Stimulated activated CD8-positive, alpha-beta memory T cell treated with anti-CD3 and anti-CD28 coated beads, Interleukin-7, amount 100 ng/mL, for 1 hour (primary cell): ENCODE measurements at places on chromosomes 6 and 20.

GRCh38 chr20:64113796-64114355 lies 6.5 kb upstream of the NPBWR2 start:
- no peak for DNase-seq

- no peak for DNase-seq
These were observed 143.7 kb downstream of the DLL1 start for GRCh38 chr6:170147056-170147787.

DNA sequence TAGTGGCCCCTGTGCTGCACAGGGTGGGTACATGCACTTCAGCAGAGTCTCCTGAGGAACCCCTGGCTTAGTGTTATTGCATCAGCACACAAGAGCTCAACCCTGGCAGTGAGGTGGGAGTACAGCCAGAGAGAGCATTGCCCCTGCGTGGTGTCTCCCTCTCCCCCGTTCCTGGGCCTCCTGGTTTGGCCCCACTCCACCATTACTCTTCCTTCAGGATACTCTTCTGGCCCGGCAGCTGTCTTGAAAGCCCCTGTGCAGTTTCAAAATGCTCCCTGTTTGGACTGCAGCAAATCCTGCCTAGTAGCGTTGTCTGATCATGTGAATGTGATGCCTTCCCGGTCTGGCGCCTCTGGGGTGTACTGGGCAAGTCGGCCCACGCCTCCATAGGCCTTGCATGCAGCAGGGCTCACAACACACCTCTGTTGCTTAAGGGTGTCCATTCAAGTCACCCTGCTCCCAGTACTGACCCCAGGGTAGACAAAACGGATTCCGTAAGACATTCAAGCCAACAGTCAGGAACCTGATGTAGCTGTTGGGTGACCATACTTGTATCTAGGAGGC lies 32.1 kb downstream of the TXNDC5 start:
- DNase-seq: no peak

DNA sequence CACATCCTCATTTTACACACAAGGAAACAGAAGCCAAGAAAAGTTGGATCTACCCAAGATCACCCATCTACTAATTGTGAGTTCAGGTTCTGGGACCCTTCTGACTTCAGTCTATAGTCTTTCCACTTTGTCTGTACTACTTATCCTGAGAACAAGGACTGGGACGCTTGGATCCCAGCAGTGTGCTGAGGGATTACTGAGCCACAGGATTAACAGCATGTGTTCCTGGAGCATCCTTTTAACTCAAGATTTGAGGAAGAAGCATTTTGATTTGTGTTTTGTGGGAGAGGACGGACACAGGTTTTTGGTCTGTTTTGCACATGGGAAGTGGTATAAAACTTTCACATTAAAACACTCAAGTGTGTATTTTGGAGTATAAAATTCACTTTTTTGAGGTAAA lies 4.4 kb downstream of the ENPP4 start:
- no peak for DNase-seq

DNA sequence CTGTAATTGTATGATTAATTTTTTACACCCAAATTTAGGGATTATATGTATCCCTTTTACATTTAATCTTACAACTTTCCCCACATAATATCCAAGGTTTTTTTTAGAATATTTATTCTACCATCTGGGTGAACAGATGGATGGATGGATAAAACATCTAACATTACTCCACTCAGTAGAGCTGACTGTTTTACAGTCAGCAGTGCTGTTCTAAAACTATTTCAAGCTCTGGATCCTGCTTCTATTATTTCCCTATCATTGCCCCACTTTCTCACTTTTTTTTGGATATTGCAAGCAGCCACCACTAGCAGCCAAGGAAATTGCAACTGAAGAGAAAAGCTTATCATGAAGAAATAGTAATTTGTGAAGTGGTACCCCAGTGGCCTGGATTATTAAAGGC lies 173.7 kb downstream of the ARHGAP18 start:
- no peak for DNase-seq

- DNase-seq: no peak
These were observed 29.4 kb downstream of the THBS2 start for GRCh38 chr6:169224185-169224695.

DNA sequence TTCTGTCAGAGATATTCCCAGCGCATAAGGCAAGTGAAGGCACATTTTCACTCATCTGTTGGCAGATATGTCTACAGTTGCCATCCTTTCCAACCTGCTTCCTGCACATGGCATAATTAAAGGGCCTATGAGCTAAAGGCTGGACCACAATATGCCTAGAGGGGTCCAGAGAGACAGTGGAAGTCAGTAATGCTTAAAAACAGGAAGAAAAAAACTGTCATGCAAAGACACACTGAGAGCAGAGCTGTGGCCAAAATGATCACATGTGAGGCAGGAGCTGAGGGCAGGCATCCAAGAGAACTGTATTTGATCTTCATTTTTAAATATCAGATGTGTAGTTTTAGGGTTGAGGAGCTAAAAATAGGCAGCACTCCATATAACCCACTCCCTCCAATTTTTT lies 125.0 kb upstream of the BACH2 start:
- no peak for DNase-seq

GRCh38 chr6:3549314-3549940 lies 92.6 kb upstream of the SLC22A23 start:
- no peak for DNase-seq

DNA sequence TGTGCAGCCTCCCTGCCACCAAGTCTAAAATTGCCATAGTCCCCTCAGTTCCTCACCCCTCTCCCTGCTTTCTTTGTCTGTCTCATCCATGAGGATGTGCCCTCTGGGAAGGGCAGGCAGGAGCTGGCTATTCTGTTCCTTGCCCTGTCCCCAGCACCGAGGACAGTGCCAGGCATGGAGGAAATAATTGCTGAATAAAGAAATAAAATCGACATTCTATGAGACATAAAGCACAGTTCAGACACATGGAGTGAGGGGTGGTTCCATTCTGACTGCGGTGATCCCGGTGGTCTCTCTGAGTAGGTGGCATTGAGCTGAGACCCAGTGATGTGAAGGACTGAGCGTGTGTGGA lies 23.5 kb upstream of the NOL4L start:
- DNase-seq: no peak

DNA sequence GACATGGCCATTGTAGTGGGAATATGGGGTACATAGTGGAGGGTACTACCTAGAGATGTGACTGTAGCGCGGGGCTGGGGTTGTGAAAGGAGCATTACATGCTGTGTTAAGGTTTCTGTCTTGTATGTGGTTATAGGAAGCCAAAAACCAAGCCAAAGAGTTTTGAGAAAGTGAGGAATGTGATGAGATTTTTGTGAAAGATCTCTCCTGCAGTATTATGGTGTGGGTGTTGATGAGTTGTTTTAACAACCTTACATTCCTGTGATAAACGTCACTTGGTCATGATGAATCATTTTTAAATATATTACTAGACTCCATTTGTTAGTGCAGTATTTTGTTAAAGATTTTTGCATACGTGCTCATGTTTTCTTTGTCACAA lies 48.9 kb downstream of the ZFAND3 start:
- no peak for DNase-seq

DNA sequence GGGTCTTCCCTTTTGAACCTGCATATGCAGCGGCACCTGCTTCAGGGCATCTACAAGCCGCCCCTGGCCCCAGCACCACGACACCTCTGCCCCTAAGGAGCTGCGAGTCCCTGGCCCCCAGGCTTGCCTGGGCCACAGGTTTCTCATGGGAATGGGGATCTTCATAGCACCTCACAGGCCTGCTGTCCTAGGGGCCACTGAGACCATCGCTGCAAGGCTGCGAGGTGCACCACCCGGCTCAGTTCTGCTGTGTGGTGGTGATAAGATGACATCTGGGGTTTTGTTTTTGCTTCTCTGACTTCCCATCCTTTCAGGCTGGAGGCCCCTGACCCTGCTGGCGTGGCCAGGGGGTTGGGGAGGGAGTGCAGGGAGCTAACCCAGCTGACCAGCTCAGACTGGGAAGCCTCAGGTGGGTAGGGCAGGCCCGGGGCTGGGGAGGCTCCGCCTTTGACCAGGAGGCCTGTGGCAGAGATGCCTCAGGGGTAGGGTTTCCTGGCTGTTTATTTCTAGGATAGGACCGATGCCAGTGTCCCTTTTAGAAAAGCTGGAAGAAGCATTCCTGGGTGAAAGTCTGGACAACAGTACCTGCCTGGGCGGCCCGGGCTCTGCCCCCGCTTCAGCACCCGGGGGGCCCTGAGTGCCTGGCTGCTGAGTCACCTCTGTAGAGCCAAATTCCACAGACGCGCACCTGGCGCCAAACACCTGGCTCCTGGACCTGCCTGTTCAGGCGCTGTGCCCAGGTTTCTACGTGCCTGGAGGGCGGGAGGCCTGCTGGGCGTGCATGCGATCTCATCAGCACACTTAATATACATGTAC lies 264.7 kb downstream of the DLL1 start:
- no peak for DNase-seq

GRCh38 chr6:152360034-152360433 lies 277.1 kb downstream of the SYNE1 start:
- DNase-seq: no peak

GRCh38 chr6:17483391-17484016 lies 90.1 kb downstream of the CAP2 start:
- DNase-seq: no peak

DNA sequence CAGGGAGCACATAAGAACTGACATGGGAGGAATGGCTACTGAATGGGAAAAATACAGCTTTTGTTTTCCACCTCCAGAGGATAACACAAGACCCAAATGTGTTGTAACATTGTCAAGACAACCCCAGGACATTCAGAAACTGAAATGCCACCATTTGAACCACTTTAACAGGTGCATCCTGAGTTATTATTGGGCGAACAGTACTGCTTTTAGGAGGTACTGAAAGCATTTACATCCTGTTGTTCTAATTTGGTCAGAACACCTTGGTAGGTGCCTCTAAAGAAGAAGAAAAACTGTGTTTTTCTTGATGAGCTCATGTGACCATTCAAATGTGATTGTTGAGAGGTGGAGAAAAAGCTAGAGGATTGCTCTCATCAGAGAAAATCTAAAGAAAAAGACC lies 6.4 kb upstream of the TXNDC5 start:
- DNase-seq: no peak

GRCh38 chr20:10178727-10179313 lies 39.8 kb upstream of the SNAP25 start:
- no peak for DNase-seq

- DNase-seq: peak; percentile 15
These were observed 39.0 kb downstream of the SLC23A2 start for GRCh38 chr20:4962241-4962855.

- DNase-seq: no peak
These were observed 23.2 kb upstream of the FAM50B start for GRCh38 chr6:3825851-3826581.

- no peak for DNase-seq
These were observed 296.2 kb upstream of the MARCKS start for GRCh38 chr6:113560908-113561307.

DNA sequence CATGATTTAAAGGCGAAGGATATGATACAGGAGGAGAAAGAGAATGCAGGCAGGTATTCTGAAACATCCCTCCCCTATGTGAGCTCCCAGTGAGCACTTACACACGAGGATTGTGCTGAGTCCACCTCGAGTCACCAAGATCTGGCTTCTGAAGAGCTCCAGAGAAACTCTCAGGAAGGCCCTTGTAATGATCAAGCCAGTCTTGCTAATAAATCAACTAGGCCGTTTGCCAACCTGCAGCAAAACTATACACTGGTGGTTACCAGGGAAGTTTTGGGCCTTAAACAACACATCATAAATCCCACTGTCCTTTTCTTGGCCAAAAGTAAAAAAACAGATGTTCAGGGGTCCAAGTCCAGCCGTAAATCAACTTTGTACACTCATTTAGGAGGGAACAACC lies 79.2 kb downstream of the STXBP5 start:
- DNase-seq: no peak

DNA sequence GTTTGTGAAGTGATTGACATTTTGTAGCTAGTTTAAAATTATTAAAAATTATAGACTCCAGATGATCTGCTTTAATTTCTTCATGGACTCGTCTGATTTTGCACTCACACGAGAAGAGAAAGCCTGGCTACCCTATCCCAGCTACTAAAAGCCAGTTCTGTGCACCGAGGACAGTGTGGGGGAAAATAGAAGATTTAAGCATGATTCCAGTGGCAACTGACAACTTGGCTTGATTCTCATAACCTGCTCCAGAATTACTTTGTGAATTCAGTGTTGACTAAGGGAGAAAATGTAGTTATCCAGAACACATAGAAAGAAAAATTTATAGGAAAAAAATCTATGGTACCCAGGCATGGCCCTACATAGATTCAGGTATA lies 88.7 kb downstream of the SNAP25 start:
- no peak for DNase-seq

GRCh38 chr6:36625158-36625919 lies 31.2 kb downstream of the SRSF3 start:
- no peak for DNase-seq

DNA sequence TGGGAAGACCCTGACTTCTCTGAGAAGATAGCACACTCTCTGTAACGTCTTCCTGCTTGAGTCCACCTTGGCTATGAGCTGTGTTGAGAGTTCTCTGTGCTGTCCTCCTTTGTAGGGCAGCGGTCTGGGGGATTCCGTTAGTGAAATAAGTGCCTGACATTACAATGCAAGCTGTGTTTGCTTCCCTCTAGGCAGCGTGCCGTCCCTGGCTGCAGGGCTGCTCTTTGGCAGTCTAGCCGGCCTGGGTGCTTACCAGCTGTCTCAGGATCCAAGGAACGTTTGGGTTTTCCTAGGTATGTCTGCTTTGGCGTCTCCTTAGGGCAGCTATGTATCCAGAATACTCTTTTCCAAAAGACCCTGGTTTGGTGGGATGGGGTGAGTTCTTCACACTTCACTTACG lies 2.8 kb downstream of the TMEM14C start:
- no peak for DNase-seq

- DNase-seq: no peak
These were observed 2.2 kb downstream of the BPIFA1 start for GRCh38 chr20:33237989-33238388.

GRCh38 chr6:140602431-140603248 lies 1228.2 kb upstream of the CITED2 start:
- no peak for DNase-seq

GRCh38 chr6:122790423-122791309 lies 1.6 kb downstream of the SMPDL3A start:
- DNase-seq: no peak

- DNase-seq: no peak
These were observed 23.6 kb upstream of the RIPOR2 start for GRCh38 chr6:24959319-24959718.

- DNase-seq: no peak
These were observed 30.0 kb downstream of the TFAP2A start for GRCh38 chr6:10384610-10385523.

DNA sequence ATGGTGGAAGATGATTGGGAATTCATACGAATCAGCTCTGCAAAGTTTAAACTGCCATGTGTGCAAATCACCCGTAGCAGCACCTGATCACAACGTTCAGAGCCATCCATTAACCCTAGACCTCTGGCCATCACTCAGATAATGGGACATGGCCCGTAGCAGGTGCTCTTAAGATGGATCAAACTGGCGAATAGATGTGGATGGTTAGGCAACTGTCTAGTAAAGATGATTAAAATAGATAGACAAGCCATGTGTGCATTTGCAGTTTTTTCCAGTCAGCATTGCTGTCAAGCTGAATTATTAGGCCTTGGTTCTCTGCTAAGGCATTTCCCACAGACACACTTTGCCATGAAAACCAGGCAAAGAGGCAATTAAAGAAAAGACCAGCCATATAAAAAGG lies 40.6 kb upstream of the PHACTR1 start:
- no peak for DNase-seq

GRCh38 chr20:19322061-19322985 lies 109.9 kb downstream of the SLC24A3 start:
- no peak for DNase-seq
